ENCODE measurements at places on chromosomes 5 and 9.

DNA sequence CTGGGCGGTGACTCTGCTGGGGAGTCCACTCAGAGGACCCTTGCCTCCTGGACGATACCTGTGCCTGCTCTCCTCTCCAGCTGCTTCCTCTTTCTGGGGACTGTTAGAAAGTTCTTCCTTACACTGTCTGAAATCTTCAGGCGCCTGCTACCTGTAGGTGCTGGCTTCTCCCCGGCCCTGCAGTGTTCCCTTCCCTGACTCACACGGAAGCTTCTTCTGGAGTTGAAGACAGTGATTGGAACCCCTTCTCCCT lies 562 bp downstream of the GSN start:
- DNase-seq, result peak; percentile 17

GRCh38 chr5:161314033-161314432 lies 232.5 kb downstream of the GABRB2 start:
- no peak for DNase-seq

GRCh38 chr5:170758481-170758880 lies 25.0 kb upstream of the GABRP start:
- no peak for DNase-seq

DNA sequence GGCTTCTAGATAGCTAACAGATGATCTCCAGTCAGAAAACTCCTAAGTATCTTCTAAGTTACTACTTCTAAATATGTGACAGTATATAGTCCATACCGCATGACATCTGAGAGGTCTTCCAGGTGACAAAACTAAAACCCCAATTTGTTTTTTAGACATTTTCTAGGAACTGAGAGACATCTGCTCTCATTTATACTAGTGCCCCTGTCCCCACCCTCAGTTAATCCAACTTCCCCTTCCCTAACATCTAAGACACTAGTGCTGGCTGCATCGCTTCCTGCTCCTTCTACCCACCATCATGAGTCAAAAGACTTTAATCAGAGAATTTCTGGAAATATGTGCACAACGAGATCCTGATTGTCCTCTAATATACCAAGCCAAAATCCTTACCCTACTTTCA lies 37.9 kb downstream of the FBXW11 start:
- DNase-seq, result no peak

Data from fibroblast of lung (primary cell).